ENCODE measurements at places on chromosomes 2 and 18.

DNA sequence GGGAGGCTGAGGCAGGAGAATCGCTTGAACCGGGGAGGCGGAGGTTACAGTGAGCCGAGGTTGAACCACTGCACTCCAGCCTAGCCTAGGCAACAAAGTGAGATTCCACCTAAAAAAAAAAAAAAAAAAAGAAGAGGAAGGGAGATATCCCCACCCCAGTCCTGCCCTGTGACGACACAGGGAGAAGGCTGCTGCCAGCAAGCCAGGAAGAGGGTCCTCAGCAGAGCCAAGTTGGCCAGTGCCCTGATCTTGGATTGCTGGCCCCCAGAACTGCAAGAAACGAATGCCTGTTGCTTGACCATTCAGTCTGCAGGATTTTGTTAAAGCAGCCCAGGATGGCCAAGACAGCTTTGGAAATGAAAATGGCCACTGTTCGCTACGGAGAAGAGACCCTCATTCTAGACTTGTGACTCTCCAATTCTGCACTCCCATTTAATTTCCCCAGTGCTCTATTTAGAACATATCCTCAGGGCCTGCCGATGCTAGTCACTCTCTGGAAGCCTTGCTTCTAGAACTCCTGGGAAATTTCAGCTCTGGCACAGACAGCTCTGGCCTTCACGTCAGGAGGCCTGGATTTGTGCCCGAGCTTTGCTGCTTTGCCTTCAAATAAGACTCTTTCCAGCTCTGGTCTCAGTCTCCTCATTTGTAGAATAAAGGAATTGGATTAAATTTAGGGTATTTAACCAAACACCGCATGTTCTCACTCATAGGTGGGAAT lies 15.7 kb upstream of the AMMECR1L start:
- DNase-seq: no peak

DNA sequence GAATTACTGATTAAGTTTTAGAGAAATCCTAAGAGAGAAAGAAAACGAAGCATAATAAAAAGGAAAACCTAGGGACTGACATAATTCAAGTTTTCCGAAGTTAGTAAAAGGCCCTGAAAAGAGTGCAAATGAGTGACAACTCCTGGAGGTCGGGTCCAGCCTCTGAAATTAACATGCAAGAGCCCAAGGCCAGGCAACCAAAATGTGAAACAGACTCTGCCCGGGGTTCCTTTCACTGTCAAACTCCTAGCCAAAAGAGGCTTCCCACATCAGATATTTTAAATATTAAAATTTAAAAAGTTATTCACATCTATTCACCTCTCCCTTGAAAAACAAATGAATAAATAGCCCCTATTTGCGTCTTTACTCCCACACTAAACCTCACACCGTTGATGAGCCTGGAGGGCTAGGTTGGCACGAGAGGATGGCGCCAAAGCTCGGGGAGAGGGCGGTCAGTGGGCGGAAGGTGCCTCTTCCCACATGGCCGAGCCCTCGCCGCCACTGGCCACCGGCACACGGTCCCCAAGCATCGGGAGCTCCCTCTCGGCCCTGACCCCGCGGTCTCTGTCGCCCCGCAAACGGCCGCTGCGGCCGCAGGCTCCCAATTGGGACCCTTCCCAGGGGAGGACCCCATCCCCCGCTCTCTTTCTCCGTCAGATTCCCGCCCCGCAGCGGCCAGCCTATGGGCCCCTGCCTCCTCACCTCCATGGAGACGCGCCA lies 630 bp downstream of the PPM1G start:
- no peak for DNase-seq

- no peak for DNase-seq
Measured at GRCh38 chr2:46076251-46076650, 221.0 kb upstream of the EPAS1 start.

- DNase-seq: no peak
Measured at GRCh38 chr2:17620280-17620679, 79.8 kb downstream of the VSNL1 start.

DNA sequence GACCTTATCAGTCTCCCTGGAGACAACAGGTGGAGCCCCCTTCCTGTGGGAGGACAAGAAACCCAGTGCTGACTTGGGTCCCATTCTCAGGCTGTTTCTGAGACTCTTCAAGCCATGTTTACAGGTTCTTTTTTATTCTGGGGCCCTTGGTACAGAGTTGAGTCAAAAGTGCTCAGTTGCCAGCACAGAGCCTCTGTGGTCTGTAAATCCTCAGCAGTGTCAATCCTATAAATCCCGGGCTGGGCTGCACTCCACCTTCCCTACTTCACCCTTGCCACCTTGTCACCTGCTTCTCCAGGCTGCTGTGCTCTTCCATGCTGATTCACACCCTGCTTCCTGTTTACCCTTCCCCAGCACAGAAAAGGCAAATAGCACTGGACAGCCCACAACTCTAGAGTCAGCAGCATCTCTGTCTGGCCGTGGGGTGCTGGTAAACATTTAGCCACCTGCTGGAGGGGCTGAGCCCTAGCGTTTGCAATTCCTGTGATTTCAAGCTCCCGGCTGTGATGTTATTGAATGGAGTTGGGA lies 74.7 kb downstream of the TNFRSF11A start:
- DNase-seq: no peak

DNA sequence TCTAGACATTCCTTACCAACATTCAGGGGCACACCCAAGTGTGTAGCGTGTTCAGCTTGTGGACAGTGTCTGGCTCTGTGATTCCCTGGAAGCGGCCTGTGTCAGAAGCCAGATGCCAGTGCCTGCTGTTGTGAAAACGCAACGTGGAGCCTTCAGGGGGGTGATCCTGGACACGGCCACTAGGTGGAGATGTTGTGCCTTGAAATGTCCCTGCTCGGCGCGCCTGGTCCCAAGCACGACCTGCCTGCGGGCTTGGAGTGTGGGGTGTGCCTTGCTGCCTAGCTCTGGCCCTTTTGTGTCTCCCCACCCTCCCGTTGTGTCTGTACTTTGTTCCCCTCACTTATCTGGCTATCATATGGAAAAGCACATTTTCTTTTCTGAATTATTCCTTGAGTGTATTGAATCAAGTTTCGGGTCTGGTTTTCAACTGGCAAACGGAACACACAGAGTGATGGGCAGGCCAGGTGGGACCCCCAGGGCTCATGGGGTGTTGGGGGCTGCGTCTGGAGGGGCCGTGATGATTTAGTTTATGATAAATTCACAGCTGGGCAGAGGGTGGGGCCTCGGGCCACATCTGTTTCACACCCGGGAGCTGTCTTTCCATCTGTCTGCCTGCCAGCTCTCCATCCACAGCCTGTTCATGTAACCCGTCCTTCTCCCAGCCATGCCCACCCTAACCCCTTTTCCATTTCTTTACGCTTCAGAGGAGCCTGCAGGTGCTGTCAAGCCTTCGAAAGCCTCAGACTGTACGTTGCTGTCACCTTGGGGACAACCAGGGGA lies 95.5 kb downstream of the DYSF start:
- peak; percentile 52 for DNase-seq

- DNase-seq: no peak
Measured at GRCh38 chr2:189254268-189254883, 74.8 kb upstream of the COL5A2 start.

- no peak for DNase-seq
Measured at GRCh38 chr2:196077821-196078220, 9.2 kb upstream of the DNAH7 start.

DNA sequence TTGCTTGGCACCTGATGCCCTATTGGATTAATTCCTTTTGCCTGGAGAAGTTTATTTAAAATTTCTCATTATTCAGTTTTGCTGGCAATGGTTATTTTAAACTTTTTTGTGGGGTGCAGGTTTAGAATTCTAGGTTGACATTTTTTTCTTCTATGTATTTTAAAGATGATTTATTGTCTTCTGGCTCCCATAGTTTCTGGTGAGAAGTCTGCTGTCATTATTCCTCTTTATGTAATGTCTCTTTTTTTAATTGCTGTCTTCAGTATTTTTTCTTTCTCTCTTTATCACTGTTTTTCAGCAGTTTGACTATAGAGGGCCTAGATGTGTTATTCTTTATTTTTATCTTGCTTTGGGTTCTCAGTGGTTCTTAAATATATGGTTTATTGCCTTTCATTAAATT lies 182.2 kb upstream of the STON1 start:
- no peak for DNase-seq

- peak; percentile 32 for DNase-seq
Measured at GRCh38 chr18:34977838-34978532, 63.2 kb upstream of the MAPRE2 start.

GRCh38 chr2:75709297-75709696 lies 1.4 kb downstream of the GCFC2 start:
- DNase-seq: no peak

GRCh38 chr18:62670573-62670972 lies 44.8 kb upstream of the PHLPP1 start:
- DNase-seq: no peak

DNA sequence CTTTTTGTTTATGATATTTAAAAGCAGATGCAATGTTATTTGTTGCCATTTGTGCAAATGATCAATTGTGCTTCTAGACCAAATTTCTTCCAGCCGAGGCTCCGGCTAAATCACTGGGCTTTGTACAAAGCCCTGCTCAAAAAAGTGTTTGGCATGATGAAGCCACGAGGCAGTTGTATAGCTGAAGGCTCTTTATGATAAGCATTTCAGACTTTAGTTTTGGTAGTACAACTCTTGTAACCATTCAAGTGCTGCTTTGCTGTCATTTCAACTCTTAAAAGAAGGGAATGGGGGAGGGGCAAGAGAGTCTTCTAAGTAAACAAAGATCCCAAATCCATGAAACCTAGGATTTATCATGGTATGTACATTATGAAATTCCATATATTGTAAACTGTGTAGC lies 3.3 kb upstream of the ZNF532 start:
- no peak for DNase-seq

DNA sequence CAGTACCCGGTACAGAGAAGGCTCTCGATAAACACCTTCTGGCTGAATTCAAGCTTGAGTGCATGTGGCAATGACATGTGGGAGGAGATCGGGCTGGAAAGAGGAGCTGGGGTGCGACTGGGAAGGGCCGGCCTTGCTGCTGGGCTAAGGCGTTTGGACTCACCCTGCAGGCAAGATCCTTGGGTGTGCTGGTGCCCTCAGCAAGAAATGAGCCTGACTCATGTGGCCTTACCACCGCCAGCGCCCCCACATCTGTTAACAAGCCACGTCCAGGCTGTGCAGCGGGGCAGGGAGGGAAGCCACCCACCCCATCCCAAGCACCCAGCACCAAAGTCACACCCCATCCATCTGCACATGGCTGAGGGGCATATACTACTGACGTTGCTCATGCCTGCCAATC lies 1.3 kb downstream of the HS1BP3 start:
- DNase-seq: no peak

DNA sequence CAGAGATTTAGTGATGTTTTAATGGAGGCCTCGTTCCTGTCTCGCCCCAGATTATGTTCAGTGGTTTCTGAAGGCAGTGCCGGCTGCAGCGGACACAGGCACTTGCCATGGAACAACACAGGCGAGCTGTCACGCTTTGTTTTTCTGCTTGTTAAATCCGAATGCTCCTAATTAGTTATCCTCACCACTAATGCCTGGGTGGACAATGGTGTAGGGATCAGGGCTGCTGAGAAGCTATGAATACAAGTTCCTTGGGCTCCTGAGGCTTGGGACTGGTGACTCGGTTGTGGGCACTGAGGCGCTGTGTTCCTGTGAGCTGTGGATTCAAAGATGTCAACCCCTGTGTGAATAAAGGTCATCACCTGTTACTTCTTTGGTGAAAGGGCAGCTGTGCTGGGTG lies 123.5 kb downstream of the PLEKHM3 start:
- no peak for DNase-seq

- DNase-seq: no peak
Measured at GRCh38 chr2:195003881-195004471, 653.0 kb upstream of the SLC39A10 start.

DNA sequence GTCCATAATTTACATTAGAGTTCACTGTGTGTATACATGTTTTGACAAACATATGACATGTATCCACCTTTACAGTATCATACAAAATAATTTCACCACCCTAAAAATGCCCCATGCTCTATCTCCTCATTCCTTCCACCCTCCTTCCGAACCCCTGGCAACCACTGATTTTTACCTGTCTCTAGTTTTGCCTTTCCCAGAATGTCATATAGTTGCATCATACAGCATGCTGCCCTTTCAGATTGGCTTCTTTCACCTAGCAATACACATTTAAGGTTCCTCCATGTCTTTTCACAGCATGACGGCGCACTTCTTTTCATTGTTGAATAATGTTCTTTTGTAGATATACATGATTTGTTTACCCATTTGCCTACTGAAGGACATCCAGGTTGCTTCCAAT lies 10.4 kb downstream of the LRPPRC start:
- no peak for DNase-seq

DNA sequence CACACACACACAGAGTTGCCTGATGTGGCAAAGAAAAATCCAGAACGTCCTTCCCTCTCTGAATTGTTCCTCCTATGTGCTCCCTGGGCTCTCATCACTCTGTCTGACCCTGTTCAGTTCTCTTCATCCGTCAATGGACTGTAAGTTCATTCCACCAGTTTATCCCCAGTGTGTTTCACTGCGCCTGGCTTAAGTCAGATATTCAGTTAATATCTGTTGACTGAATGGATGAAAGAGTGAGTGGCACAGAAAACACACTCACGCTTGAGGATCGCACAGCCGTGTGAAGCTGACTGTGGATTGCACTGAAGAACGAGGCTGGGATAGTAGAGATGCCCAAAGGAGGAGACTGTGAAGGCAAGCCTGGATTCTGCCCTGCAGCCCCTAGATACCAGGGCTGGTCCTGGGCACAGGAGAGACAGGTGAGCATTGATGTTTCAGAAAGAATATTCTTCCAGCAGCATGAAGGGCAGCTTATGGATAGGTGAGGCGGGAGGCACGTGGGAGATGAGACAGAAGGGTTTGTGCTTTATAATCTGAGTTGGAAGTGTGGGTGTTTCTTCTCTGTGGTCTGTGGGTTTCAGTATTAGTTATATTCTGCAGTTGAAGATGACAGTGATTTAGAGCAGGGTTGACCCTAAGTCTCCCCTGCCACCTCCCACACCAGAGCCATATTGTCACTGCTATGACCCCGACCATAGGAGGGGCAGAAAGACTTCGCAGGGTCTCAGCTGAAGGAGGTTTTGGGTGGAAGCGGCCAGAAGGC lies 129.9 kb downstream of the SOCS6 start:
- DNase-seq: no peak

DNA sequence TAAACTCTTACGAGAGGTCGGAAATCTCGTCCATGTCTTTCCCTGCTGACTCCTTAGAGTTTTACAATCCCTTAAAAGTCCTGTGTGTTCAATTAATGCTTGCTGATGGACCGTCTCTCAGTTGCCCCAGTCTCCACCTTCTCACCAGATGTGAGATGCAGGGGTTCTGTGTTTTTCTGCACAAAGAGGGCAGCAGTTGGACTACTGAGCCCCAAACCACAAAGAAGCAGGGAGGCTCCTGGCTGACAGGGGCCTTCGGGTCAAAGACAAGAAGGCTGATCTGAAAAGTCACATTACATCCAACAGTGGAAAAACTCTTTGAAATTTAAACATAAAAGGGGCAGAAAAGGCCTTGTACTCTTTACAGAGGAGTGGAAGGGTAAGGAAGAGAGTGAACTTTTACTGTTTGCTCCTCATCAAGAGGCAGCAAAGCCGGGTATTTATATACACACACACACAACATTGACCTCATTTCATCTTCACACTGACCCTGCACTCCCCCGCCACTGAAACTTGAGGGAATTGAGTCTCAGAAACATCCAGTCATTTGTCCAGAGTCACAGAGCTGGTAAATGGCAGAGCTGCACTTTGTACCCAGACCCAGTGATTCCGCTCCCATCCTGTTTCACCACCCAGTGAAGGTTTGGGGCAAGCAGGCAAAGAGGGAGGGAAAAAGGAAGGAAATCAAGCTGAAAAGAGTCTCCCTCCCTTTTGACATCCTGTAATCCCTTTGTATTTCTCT lies 23.7 kb downstream of the MRPL33 start:
- no peak for DNase-seq

Measured in stimulated activated CD8-positive, alpha-beta memory T cell treated with anti-CD3 and anti-CD28 coated beads, Interleukin-7, amount 100 ng/mL, for 24 hours (primary cell).